ENCODE measurements at places on chromosomes 2 and 18. TPM values are rescaled to one million over a fixed set of nuclear protein-coding genes. Genes with fewer than 3 reads are reported as not detected.

Gene FBXO36
- total RNA-seq = 4.3 TPM

Gene GKN2
- total RNA-seq = not detected

Gene RGPD6
- 19.5 TPM for total RNA-seq

Gene DSG4
- not detected for total RNA-seq

Gene POTEJ
- not detected for total RNA-seq

Gene CHRNG
- total RNA-seq = 3.3 TPM

Gene TEX44
- total RNA-seq = not detected
